Inflammatory macrophage treated with lipopolysaccharide for 1 hour (primary cell): ENCODE measurements at places on chromosomes 5 and 9.
A peak's percentile ranks its signal among the peaks of the same experiment; 100 is the strongest.

DNA sequence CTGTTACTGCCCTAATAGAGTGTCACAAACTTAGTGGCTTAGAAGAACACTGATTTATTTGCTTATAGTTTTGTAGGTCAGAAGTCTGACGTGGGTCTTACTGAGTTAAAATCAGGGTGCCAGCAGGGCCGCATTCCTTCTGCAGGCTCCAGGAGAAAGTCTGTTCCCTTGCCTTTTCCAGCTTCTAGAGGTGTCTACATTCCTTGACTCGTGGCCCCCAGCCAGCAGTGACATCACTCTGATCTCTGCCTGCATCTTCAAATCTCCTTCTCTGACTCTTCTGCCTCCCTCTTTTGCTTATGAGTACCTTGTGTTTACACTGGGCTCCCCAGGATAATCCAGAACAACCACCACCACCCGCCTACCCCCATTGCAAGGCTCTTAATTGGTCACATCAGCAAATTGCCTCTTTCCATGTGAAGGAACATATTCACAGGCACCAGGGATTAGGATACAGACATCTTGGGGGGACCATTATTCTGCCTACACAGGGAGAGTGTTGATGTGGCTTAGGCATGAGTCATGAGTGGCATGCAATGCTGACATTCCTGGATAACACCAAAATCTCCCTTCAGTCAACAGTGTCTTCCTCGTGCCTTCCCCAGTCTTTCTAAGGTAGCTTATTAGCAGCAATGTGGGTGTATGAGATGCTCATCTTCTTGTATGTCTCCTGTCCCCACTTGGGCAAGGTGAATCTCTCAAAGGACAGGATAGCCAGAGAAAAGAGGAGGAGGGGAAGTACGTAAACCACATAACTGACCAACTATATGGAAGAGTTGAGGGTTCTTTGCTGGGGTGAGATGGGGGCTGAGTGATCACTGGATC, 24.4 kb downstream of the CYFIP2 start:
- peak; percentile 27 for DNase-seq

DNA sequence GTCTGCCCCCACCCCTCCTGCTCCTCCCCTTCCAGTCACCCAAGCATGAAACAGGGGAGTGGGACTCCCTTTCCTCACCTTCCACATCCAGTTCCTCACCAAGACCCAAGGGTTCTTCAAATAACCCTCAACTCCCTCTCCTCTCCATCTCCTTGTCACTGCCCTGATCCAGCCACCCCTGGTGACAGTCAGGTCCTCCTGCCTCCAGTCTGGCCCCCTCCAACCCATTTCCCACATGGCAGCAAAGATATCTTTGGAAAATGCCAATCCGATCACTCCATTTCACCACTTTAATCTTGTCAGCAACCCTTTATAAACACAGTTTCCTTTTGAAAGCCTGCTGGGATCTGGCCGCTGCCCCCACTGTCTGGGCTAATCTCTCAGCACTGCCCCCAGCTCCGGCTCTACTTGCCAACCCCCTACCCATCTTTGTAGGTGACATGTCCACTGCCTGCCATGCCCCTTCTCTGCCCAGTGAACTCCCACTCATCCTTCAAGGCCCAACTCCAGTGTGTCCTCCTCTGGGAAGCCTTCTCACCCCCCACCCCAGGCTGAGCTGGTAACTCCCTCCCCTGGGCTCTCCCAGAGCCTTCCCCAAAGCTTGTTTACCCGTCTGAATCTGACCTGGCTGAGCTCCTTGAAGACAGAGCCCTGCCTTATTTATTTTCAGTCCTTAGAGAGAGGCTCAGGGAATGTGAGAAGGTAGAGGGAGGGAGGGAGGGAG, 781 bp upstream of the MYOZ3 start:
- no peak for DNase-seq

- no peak for DNase-seq
Measured at GRCh38 chr9:19937121-19937520, 148.3 kb upstream of the SLC24A2 start.

GRCh38 chr5:61275841-61276240, 56.2 kb upstream of the ZSWIM6 start:
- DNase-seq, result peak; percentile 92

- no peak for DNase-seq
Measured at GRCh38 chr5:170619869-170620268, 116.0 kb downstream of the KCNIP1 start.

- peak; percentile 86 for DNase-seq
Measured at GRCh38 chr9:129595903-129596540, 24.9 kb downstream of the C9orf50 start.

- DNase-seq, result no peak
Measured at GRCh38 chr5:150113047-150113744, 26.8 kb upstream of the CSF1R start.

- DNase-seq, result no peak
Measured at GRCh38 chr9:112075009-112075378, 100.1 kb downstream of the SUSD1 start.

DNA sequence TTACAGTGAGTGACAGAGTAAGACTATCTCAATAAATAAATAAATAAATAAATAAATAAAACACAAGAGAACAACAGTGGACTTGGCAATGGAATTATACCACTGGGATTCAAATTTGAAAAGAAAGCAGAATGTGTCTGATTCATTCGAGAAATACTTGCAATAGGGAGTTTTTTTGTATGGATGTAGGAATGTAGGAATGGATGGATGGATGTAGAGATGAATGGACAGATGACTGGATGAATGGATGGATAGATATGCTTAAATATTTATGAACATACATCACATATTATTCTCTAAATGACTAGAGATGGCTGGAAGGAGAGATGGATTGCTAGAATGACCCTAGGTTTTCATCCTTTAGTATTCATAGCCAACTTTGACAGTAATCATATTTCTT, 22.0 kb upstream of the CEMIP2 start:
- DNase-seq, result no peak

GRCh38 chr5:39455645-39456044, 30.9 kb upstream of the DAB2 start:
- no peak for DNase-seq

GRCh38 chr5:76583163-76584047, 39.8 kb downstream of the F2RL2 start:
- peak; percentile 33 for DNase-seq

- peak; percentile 42 for DNase-seq
Measured at GRCh38 chr9:100427366-100428263, 672 bp downstream of the MSANTD3 start.

GRCh38 chr5:19795218-19795617, 192.8 kb downstream of the CDH18 start:
- DNase-seq, result no peak

DNA sequence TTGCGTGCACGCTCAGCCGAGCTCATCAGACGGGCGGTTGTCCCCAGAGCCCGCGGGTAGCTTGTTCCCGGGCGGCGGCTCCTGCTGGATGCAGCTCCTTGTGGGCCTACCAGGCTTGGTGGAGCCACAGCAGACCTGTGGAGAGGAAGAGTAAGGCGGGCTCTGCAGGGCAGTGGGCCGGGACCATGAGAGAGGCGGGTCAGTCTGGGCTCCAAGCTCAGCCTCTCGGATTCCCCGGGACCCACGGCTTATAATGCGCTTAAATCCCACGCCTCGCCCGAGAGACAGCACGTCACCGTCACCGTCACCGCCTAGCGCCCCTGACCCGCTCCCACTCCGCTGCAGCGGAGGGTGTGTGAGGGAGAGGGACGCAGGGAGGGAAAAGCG, 1.9 kb upstream of the ANKRD18A start:
- DNase-seq, result no peak

DNA sequence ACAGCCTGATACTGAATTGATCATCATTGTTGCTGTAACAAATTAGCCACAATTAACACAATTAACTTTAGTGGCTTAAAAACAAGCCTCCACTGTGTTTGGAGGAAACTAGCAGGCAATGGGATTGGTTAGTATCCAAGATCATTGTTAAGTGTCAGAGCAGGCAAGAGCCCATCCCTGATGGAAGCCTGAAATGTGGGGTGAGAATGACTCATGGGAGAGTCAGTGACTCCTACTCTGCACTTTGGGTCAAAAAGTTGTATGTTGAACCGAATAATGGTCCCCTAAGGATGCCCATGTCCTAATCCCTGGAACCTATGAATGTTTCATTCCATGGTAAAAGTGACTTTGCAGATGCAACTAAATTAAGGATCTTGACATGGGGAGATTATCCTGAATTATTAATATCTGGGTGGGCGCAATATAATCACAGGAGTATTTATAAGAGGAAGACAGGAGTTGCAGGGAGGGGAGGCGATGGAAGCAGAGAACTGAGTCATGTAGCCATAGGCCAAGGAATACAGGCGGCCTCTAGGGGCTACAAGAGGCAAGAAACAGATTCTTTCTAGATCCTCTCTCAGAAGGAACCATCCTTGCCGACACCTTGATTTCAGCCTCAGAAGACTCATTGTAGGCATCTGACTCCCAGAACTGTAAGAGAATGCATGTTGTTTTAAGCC, 28.8 kb downstream of the ALG2 start:
- DNase-seq, result no peak

DNA sequence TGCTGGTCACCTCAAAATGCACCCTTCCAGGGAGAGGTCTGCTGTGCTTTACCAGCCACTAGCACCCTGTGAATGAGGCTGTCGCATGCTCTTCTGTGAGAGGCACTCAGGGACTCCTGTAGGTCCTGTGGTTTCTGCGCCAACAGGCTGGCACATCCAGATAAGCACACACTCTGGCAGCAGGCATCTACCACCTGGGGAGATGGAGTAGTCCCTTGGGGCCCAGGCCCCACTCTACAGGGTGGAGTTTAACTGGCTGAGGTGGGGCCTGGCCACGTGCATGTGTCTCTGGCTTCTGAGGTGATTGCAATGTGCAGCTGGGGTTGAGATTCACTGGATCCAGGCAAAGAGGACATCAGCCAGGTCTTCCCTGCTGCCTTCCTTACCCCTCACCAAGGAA, 32.3 kb downstream of the TMEM174 start:
- DNase-seq, result no peak

DNA sequence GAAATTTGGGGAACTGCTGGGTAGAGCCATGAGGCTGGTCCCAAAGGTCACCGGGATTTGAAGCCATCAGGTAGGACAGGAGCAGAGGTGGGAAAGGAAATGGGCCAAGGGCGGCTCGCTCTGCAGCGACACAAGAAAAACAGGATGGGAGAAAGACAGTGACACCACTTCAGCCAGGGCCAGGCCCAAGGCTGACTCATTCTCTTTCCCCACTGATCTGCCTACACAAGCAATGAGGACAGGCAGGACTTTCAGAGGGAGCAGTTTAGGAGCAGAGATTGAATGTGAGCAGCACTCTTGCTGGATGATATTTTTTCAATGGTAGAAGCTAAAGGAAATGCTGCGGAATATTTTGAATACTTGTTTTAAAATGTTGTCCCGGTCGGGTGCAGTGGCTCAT, 3.5 kb downstream of the RUFY1 start:
- peak; percentile 90 for DNase-seq

- peak; percentile 88 for DNase-seq
Measured at GRCh38 chr5:115414406-115415142, 118.1 kb upstream of the CCDC112 start.

GRCh38 chr5:123916345-123917121, 404.6 kb downstream of the CSNK1G3 start:
- DNase-seq, result no peak

GRCh38 chr9:103377667-103378066, 382.5 kb downstream of the CYLC2 start:
- DNase-seq, result no peak

DNA sequence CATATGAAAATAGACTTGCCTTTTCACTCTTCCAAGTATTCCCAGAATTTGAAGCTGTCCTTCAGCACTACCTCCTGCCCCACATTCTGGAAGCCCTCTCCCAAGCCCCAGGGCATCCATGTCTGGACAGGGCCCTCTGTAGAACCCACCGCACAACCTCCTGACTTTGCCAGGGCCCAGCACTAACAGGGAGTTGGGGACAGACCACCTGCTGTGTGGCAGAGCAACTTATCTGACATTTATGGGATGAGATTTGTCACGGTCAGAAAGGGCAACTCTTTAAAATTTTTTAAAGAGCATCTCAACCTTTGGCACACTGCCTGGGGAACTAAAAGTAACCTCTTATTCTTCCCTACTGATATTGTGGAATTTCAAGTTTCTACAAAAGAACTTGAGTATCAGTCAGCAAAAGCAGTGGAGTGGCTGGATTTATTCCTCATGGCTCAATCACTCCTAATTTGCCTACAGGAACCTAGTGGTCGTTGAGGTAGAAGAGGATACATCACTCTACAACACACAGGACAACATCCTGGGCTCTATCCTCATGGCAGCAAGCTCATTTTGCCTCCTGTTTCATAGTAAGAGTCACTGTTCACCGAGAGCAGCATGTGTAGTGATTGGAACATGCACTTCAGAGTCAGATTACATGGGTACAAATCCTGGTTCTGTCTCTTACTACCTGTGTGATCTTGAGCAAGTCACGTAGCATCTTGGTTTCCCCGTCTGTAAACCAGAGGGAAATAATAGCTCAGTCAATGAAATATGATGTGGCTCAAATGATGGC, 285.3 kb downstream of the ENC1 start:
- DNase-seq, result no peak

- DNase-seq, result no peak
Measured at GRCh38 chr5:117295941-117296340, 721.3 kb upstream of the SEMA6A start.

- peak; percentile 30 for DNase-seq
Measured at GRCh38 chr5:142972064-142972570, 201.9 kb downstream of the ARHGAP26 start.

GRCh38 chr5:36682499-36682898, 76.1 kb downstream of the SLC1A3 start:
- DNase-seq, result no peak

GRCh38 chr9:76741524-76741923, 22.7 kb upstream of the PCA3 start:
- no peak for DNase-seq

GRCh38 chr5:109452661-109453060, 42.9 kb upstream of the PJA2 start:
- DNase-seq, result no peak

GRCh38 chr5:68818870-68819269, 274.9 kb upstream of the SLC30A5 start:
- no peak for DNase-seq

DNA sequence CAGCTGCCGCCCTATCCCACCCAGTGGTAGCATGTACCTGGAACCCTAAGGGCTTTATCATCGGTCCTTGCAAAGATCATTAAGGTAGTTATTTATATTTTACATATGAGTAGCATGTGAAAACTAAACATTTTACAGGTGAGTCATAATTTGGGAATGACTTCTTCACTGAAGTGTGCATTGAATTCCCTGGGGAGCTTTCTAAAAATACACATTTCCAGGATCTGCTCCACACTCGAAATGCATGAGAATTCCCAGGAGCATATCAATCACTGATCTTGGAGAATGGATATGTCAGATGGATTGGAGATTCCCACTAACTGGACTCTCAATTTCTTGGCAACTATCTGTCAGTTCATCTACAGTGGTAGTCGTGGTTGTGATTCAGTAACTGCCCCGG, 717.5 kb downstream of the IRX1 start:
- no peak for DNase-seq

GRCh38 chr5:43616535-43616934, 13.6 kb downstream of the NNT start:
- DNase-seq, result no peak
